Activated T-cell treated with anti-CD3 and anti-CD28 coated beads, Interleukin-2, amount 50 U/mL, for 72 hours (primary cell): ENCODE measurements at places on chromosomes 6 and 20. TPM values are rescaled to one million over a fixed set of nuclear protein-coding genes. Genes with fewer than 3 reads are reported as not detected.

DNA sequence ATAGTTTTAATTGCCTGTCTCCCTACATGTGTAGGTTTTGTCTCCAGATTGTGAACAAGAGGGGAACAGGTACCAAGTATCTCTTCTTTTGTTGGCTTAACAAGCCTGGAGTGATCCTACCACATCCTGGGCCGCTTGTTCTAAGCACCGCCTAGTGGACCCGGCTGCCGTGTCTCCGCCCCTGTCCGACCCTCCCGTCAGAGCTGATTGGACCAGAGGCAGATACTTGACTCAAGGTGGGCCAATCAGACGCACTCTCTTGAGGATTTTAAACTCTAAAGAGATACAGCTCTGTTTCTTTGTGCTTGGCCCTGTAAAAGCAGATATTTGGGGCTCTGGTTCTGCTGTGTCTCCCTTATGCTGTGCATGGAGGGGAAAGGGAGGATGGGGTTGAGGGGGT, 68.2 kb downstream of the PRDM1 start:
- peaks cover 31% of the 10 kb centered on the region for H3K4me1 ChIP-seq
- H3K27me3 ChIP-seq: peaks cover 12% of the 10 kb centered on the region
- DNase-seq: no peak
- H3K4me3 ChIP-seq: no peak overlapping the region
- H3K36me3 ChIP-seq: peaks cover 5% of the 10 kb centered on the region

GRCh38 chr20:20134941-20135575, 82.7 kb downstream of the CFAP61 start:
- peaks cover 5% of the 10 kb centered on the region for H3K36me3 ChIP-seq
- peaks cover 10% of the 10 kb centered on the region for H3K27me3 ChIP-seq
- H3K4me1 ChIP-seq: no peaks in the 10 kb centered on the region
- no peak overlapping the region for H3K4me3 ChIP-seq
- DNase-seq: no peak

DNA sequence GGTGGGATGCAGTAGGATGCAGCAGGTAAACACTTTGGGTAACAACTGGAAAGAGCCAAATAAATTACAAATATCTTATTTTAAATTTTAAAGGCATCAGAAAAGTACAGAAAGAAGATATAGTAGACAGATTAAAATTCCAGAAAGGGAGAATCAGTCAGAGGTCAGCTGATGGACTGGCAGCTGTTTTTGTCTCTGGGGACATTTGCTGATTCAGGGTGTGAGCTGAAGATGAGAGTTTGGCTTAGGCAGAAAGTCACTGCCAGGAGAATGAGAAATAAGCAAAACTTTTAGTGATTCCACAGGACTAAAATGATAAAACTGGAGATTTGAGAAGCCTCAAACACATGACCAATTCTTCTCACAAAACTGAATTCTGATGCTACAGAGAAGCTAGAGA, 39.5 kb downstream of the AHI1 start:
- peaks cover 3% of the 10 kb centered on the region for H3K36me3 ChIP-seq
- H3K27ac ChIP-seq: peak overlapping the region; percentile 32
- no peaks in the 10 kb centered on the region for H3K27me3 ChIP-seq
- no peaks in the 10 kb centered on the region for H3K4me1 ChIP-seq

GRCh38 chr20:2246069-2246491, 49.7 kb upstream of the TGM3 start:
- H3K36me3 ChIP-seq: no peaks in the 10 kb centered on the region
- no peak overlapping the region for H3K4me3 ChIP-seq
- peaks cover 16% of the 10 kb centered on the region for H3K27me3 ChIP-seq
- H3K27ac ChIP-seq: no peak overlapping the region

DNA sequence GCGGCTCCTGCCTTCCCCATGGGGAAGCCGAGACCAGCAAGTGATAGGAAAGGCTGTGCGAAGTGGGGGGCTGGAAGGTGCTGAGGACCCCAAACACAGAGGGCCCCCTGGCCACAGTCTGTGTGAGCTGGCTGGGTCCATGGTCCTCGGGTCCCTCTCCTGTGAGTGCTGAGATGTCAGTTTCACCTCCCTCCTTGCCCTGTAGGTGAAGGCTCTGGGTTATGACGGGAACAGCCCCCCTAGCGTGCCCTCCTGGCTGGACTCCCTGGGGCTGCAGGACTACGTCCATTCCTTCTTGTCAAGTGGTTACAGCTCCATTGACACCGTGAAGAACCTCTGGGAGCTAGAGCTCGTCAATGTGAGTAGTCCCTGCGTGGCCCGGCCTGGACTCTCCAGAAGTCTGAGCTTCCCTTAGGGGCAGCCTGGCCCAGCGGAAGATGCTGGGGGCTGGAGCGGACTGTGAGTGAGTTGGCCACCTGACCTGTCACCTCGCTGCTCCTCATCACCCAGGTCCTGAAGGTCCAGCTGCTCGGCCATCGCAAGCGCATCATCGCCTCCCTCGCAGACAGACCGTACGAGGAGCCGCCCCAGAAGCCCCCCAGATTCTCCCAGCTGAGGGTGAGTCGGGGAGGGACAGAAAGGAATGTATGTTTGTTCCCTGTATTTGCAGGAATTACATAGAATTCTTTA, 61.7 kb downstream of the TCP11 start:
- H3K4me3 ChIP-seq: no peak overlapping the region
- no peaks in the 10 kb centered on the region for H3K4me1 ChIP-seq
- DNase-seq: no peak
- H3K27me3 ChIP-seq: no peaks in the 10 kb centered on the region

GRCh38 chr20:35303382-35303734, 11.1 kb upstream of the FAM83C start:
- H3K36me3 ChIP-seq: peaks cover 2% of the 10 kb centered on the region
- H3K27me3 ChIP-seq: no peaks in the 10 kb centered on the region
- no peak for DNase-seq
- no peak overlapping the region for H3K27ac ChIP-seq
- peaks cover 70% of the 10 kb centered on the region for H3K4me1 ChIP-seq

- no peak overlapping the region for H3K4me3 ChIP-seq
- H3K27ac ChIP-seq: no peak overlapping the region
- H3K4me1 ChIP-seq: no peaks in the 10 kb centered on the region
- no peaks in the 10 kb centered on the region for H3K36me3 ChIP-seq
- no peak for DNase-seq
- no peaks in the 10 kb centered on the region for H3K27me3 ChIP-seq
Observed at GRCh38 chr6:107989166-107990094, 31.4 kb upstream of the SEC63 start.

GRCh38 chr20:63658749-63659187, 656 bp downstream of the RTEL1 start:
- peak overlapping the region; percentile 90 for H3K4me3 ChIP-seq
- H3K4me1 ChIP-seq: peaks cover 30% of the 10 kb centered on the region
- no peaks in the 10 kb centered on the region for H3K36me3 ChIP-seq
- peak overlapping the region; percentile 90 for H3K27ac ChIP-seq

DNA sequence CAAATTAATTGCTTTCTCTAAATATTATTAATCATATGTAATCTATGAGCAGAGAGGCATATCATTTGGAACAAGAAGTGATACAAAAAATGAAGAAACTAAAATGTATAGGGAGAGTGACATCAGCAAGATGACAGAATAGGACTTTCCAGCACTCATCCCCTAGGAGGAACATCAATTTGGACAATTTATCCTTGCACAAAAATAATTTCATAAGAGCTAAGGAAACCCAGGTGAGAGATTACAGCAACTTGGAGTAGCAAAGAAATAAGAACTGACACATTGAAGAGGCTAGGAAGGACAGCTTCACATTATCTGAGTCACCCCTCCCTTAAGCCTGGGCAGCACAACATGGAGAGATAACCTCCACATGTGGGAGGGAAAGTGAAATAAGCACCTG, 347.5 kb downstream of the MAFB start:
- no peak overlapping the region for H3K4me3 ChIP-seq
- no peaks in the 10 kb centered on the region for H3K4me1 ChIP-seq
- H3K36me3 ChIP-seq: peaks cover 7% of the 10 kb centered on the region
- no peak overlapping the region for H3K27ac ChIP-seq

GRCh38 chr20:2557873-2558580, 21.7 kb downstream of the TMC2 start:
- no peaks in the 10 kb centered on the region for H3K4me1 ChIP-seq
- H3K36me3 ChIP-seq: peaks cover 1% of the 10 kb centered on the region
- peak overlapping the region; percentile 64 for H3K4me3 ChIP-seq
- H3K27me3 ChIP-seq: peaks cover 46% of the 10 kb centered on the region
- H3K27ac ChIP-seq: no peak overlapping the region

GRCh38 chr20:41135187-41135887, 2.0 kb upstream of the PLCG1 start:
- no peaks in the 10 kb centered on the region for H3K36me3 ChIP-seq
- peak overlapping the region; percentile 71 for H3K4me3 ChIP-seq
- no peaks in the 10 kb centered on the region for H3K27me3 ChIP-seq
- peaks cover 79% of the 10 kb centered on the region for H3K4me1 ChIP-seq

DNA sequence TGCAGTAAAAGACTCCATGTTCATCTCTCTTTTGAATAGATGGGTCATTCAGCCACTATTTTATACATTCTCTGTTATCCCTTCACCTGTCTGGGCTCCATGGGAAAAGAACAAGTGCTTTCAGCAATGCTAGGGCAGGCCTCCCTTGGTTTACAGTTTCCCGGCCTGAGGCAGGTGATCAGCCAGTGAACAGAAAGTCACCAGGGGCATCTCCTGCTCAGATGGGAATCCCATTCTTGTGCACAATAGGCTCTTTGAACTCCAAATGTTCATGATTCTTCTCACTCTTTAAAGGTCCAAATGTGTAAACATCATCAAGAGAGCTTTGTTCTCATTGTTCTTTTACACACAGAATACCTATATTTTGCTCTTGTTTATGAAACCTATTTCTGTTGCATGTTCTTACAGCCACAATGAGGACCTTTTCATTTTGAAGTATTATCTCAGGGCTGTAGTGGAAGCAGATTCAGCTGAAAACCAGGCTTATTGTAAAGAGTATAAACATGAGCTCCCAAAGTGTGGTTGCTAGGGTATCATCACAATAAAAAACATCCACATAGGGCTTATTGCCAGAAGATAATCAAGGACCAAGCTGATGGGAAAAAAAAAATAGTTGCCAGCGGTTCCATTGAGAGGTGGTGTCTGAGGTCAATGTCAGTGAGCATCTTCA, 267.1 kb upstream of the SGK1 start:
- H3K4me1 ChIP-seq: peaks cover under 1% of the 10 kb centered on the region
- DNase-seq: no peak
- H3K4me3 ChIP-seq: no peak overlapping the region
- no peak overlapping the region for H3K27ac ChIP-seq
- no peaks in the 10 kb centered on the region for H3K27me3 ChIP-seq

DNA sequence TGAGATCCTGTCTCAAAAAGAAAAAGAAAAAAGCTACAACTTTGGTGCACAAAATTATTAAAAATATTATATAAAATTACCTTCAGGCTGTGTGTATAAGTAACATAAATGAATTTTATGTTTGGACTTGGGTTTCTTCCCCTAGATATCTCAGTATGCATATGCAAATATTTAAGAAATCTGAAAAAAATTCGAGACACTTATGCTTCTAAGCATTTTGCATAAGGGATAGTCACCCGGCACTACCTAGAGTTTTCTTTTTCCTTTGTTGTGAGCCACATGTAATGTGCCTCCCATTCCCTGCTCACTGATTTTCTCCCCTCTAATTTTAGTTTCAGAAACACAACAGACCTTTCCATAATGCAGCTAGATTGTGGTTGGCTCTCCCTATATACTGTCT, 79.4 kb downstream of the NCOA3 start:
- H3K36me3 ChIP-seq: peaks cover 19% of the 10 kb centered on the region
- peaks cover 58% of the 10 kb centered on the region for H3K4me1 ChIP-seq
- H3K27ac ChIP-seq: peak overlapping the region; percentile 51
- DNase-seq: no peak
- H3K4me3 ChIP-seq: no peak overlapping the region
- H3K27me3 ChIP-seq: no peaks in the 10 kb centered on the region

DNA sequence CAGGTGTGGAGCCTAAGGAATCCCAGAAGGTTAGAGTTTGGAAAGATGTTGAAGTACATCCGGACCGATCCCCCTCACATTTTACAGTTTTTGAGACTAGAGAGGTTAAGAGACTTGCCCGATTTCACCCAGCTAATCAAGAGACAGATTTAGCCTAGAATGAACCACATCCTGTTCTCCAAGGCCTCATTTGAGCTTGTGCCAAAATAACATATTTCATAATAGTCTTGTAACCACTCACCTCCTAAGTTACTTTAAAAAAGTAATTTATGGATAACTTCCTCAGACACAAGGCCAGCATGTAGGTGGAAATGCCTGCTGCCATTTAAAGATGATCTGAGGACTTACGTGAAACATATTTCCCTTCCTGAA, 39.8 kb upstream of the ARHGAP18 start:
- DNase-seq: no peak
- H3K4me3 ChIP-seq: peak overlapping the region; percentile 72
- no peaks in the 10 kb centered on the region for H3K27me3 ChIP-seq
- peak overlapping the region; percentile 88 for H3K27ac ChIP-seq

DNA sequence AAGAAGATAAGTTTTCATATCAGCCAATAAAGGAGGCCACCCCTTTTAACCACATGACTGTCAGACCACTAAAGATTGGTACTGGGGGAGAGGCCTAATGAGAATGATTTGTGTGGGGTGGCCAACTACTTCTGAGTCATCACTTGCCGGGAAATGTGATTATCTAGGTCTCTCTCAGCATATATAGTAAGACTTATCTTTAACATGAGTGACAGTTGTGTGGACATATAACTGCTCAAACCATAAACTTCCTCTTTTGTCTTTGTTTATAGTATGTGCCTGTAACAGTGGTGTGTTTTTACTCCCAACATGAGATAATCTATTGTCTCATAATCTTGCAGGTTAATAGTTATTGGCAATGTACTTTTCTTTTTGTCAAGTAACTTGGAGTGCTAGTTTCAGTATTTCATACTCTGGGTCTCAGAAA, 312.4 kb downstream of the CDKAL1 start:
- no peaks in the 10 kb centered on the region for H3K36me3 ChIP-seq
- H3K27me3 ChIP-seq: no peaks in the 10 kb centered on the region
- no peak overlapping the region for H3K27ac ChIP-seq
- H3K4me3 ChIP-seq: peak overlapping the region; percentile 19
- peaks cover 14% of the 10 kb centered on the region for H3K4me1 ChIP-seq

DNA sequence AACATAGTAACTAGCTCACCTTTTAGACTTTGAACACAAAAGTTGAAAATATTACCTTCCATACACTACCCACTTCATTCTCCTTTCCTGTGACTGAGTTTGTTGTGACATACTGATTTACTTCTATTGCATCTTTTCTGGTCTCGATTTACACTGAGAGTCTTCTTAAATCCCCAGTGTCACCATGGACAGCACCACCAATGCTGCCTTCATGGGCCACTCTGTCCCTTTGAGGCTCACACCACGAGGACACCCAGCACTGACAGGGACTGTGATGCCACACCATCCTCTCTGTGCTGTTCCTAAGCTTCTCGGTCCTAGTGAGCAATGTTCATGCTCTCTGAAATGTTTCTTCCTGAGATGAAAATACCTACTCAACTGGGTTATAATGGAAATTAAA, 337.1 kb upstream of the IRAK1BP1 start:
- DNase-seq: no peak
- H3K27ac ChIP-seq: no peak overlapping the region
- H3K36me3 ChIP-seq: no peaks in the 10 kb centered on the region
- H3K27me3 ChIP-seq: no peaks in the 10 kb centered on the region

- H3K4me3 ChIP-seq: no peak overlapping the region
- H3K4me1 ChIP-seq: no peaks in the 10 kb centered on the region
- no peaks in the 10 kb centered on the region for H3K36me3 ChIP-seq
- no peak for DNase-seq
- peaks cover 21% of the 10 kb centered on the region for H3K27me3 ChIP-seq
Observed at GRCh38 chr20:10134176-10134575, 84.5 kb upstream of the SNAP25 start.

The EEF1A2 gene
- 8.3 TPM for total RNA-seq

The RAB22A gene
- 12.3 TPM for total RNA-seq

The HLA-DRB5 gene
- total RNA-seq: not detected

The RING1 gene
- total RNA-seq: 30.1 TPM

The TAAR6 gene
- total RNA-seq: not detected

The RAE1 gene
- total RNA-seq: 54.2 TPM

The SNAP91 gene
- total RNA-seq: not detected

The SCAF8 gene
- 45.0 TPM for total RNA-seq

The BTNL2 gene
- not detected for total RNA-seq

The PI16 gene
- 0.14 TPM for total RNA-seq

The PDSS2 gene
- 12.1 TPM for total RNA-seq
